ENCODE measurements at places on chromosomes 5 and 9.

- DNase-seq: peak; percentile 70
Measured at GRCh38 chr9:35906923-35907699, 1.1 kb downstream of the HRCT1 start.

- no peak for DNase-seq
Measured at GRCh38 chr9:121286688-121286972, 18.7 kb downstream of the GSN start.

DNA sequence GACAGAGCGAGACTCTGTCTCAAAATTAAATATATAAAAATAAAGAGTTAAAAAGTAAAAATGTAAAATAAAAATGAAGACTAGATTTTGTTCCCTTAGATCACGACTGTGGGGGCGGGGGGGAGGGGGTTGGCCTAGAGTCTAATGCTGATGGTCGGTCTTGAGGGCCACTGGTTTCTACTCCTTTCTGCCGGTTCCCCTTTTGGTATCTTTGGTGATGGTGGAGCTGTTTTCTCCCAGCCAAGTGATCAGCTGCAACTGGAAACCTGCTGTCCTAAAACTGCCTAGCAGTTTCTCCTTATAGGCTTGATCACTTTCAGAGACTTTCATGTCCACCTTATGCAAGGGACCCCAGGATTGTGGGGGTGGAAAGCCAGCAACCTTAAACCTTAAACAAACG, 1.1 kb downstream of the SRD5A1 start:
- no peak for DNase-seq

DNA sequence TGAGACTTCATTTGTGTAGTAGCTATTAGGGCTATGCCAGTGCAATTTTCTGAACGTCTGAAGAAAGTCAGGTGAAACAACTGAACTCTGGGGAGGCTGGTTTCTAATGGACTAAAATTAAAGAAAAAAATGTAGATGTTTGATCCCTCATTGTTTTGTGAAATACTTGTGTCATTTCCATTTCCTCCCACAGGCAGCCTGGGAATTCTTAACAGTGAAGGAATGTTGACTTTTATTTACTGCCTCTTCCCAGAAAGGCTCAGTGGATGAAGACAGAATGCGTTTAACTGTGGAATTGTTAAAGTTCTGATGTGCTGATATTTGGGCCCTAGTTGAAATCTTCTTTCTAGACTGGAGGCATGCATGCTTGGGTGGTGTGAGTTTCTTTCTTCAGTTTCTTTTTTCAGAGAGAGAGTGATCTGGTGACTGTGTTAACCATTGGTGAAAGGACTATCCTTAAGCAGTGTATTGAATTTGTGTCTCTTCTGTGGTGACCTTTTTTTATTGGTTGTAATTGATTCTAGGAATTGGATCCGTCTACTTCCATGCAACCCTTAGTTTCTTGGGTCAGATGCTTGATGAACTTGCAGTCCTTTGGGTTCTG, 15.5 kb downstream of the ACER2 start:
- DNase-seq: no peak

- no peak for DNase-seq
Measured at GRCh38 chr5:101543780-101544179, 640.7 kb upstream of the ST8SIA4 start.

GRCh38 chr5:5209510-5210286, 69.6 kb downstream of the ADAMTS16 start:
- DNase-seq: no peak

GRCh38 chr5:158303883-158304282, 444.9 kb upstream of the CLINT1 start:
- no peak for DNase-seq

DNA sequence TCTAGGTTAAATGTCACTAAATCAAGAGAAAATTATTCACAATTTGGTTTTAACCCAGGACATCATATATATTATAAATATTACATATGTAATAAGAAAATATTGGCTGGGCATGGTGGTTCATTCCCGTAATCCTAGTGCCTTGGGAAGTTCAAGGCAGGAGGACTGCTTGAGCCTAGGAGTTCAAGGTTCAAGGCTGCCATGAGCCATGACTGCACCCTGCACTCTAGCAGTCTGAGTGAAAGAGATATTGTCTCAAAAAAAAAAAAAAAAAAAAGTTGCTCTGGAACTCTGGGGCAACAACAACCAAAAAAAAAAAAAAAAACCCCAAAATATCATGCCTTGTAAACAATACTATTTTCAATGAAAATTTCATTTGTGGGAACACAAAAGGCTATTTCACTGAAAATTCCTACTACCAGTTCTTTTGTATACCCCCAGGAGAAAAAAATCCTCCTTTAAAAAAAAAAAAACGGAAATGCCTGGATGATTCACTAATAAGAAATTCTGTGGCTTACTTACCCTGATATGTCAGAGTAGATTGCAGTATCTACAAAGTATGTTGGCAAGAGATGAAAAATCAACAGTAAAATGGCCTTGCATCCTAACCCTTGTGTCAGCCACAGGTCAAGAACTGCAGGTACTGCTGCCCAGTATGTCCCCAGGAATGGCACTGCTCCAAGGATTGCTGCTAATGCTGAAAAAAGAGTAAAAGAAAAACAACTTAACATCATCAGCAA, 22.6 kb upstream of the CTNNAL1 start:
- DNase-seq: no peak

DNA sequence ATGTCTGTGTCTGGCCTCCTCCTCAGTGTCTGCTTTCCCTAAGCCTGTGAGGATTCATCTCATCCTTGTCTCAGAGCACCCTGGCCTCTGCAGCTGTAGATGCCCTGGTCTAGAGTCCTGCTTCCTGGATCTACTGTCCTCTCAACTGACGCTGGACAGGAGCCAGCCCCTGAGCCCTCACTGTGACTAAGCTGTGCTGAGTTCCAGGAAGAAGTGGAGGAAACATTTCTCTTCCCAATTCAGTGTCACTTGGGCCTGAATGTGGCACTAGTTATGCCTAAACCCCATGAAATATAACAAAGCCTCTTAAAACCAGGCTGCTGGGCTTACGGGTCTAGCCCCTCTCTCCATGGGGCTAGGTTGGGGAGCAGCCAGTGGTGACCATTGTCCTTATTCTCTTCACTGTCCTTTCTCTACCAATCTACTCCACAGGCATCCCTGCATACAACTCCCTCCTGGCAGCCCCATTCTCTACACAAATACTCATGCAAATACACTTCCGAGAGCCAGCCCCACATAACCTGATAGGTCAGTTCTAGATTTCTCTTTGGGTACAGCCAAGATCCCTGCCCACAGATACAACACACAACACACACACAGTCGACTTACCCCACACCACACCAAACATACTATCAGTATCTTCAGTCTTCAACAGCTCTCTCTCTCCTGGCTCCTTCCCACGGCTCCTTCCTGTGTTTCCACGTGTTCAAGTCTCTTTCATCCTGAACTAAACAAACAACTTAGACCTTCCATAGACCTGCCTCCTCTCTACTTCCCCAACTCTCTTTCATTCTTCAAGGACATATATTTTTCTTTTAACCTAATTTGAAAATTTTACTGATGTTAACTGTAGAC, 220.8 kb downstream of the SNX18 start:
- no peak for DNase-seq

DNA sequence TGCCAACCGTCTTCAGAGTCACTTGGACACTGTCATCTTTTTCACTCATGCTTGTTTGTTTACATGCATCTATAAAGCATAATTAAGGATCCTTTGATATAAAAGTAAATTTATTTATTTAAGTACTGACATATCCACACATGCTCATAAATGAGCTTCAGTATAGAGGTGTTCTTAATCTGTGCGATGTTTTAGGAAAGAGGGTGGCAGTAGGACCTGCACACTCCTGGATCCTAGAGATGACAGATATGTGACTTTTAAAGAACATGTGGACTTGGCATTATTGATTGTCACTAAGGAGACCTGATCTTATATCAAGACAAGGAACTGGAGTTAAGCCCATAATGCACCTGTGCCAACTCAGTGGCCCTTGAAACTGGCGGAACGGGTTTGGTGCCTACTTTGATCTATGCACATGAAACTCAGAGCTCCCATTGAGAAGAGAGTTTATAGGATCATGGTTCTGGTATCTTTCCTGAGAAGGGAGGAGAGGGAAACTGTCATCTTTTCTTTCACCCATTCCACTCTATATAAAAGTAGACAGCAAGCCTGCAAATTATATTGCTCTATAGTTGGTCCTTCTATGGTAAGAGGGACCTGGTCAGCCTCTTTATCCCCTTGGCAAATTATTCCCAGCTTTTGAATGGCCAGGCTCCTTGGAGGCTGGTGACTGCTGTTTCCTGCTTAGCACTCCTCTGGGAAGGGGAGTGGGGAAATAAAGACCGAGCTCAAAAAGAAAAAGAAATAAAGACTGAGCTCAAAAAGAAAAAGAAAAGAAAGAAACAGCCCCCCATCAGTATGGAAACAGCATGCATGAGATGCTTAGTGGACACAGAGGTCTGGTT, 57.8 kb upstream of the LIFR start:
- no peak for DNase-seq

- no peak for DNase-seq
Measured at GRCh38 chr5:395156-395920, 47.6 kb upstream of the EXOC3 start.

DNA sequence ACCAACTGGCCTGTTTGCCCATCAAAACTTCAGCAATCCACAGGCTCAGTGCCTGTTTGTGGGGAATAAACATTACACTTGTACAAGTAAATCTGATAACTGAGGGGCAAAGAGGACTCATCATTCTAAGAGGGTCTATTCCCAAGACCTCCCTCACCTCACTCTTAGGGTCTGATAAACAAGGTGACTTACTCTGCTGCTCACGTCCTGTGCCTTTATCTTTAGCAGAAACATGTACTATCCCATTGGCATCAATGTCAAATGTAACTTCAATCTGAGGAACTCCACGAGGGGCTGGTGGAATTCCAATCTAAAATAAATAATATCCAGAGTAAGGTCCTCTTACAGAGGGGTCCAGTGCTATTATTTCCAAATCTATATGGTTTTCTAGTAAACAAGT, 14.6 kb upstream of the ETF1 start:
- DNase-seq: no peak

GRCh38 chr5:120457839-120458507, 6.1 kb upstream of the PRR16 start:
- DNase-seq: no peak

DNA sequence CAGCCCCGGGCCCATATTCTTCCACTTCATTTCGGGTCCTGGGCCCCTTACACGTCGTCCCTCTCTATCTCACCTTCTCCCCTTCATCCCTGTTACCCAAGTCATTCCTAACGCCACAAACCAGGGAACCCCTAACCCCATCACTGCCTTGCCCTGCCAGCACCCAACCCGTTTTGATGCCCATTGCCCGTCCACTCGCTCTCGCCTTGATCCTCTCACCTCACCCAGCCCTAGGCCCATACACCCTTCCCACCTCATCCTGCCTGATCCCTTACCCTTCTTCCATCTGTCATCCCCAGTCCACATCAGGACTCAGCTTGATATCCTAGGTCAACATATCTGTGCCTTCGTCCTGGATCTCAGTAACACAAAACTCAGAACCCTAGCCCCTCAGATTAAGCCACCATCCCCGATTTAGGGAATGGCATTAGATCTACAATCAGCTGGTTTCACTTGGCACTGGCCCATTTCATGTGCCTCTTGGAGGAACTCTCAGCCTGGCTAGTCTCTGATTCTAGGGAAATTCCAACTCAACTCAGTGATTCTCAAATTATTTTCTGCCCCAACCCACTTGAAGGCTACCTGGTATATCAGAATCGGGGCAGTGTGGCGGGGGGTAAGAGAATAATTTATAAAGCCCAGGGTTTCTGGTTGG, 489 bp downstream of the CHMP5 start:
- DNase-seq: no peak

DNA sequence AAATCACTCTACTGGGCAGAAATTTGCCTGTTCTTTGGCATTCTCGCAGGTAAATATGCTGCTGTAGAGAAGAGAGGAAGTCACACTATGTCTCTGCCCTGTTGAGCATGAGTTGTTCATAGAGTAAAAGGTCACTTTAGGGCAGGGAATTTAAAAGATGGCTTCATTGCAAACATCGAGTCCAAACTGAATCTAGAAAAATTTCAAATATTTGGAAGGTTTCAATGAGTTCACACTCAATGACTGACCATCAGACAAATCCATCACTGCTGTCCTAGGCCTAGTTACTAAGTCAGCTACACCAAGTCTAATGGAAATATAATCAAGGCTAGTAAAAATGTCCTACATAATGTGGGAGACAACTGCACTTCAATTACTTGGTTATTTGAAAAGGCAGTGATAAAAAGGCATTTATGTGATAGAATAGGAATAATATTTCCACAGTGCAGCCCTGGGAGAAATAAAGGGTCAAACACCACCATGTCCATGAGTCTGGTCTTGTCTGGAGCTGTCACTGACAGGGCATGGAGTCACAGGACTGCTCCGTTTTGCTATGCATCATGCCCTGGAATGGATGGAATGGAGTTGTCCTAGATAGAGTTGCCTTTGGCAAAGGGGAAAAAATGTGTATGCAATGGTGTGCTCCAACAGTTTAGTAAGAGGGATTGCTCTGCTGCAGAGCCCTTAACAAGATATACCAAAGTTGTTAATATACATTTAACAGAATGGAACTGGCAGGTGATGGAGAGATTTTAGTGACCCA, 218.5 kb upstream of the DAPK1 start:
- DNase-seq: no peak

DNA sequence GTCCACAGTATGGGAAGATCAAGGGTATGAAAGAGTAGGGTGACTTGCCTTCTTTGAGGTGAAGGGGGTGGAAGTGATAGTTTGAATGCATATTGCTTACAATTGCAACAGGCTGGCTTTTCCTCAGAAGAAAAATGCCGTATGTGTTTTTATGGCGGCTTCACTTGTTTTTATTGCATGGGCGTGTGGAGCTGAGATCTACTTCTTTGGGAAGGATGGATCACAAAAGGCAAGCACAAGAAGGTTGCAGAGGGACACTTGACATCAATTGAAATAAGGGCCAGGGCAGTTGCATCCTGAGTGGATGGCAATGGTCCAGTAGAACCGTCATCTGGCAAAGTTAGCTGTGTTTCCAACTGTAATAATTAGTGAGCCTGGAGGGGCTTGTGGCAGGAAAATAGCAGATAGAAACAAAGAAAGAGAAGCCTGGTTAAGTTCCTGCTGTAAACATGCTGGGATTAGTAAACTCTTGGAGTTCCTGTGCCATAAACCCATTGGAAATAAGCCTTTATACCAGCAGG, 138.4 kb downstream of the NTRK2 start:
- no peak for DNase-seq

- DNase-seq: no peak
Measured at GRCh38 chr5:2586016-2586715, 165.3 kb downstream of the IRX2 start.

DNA sequence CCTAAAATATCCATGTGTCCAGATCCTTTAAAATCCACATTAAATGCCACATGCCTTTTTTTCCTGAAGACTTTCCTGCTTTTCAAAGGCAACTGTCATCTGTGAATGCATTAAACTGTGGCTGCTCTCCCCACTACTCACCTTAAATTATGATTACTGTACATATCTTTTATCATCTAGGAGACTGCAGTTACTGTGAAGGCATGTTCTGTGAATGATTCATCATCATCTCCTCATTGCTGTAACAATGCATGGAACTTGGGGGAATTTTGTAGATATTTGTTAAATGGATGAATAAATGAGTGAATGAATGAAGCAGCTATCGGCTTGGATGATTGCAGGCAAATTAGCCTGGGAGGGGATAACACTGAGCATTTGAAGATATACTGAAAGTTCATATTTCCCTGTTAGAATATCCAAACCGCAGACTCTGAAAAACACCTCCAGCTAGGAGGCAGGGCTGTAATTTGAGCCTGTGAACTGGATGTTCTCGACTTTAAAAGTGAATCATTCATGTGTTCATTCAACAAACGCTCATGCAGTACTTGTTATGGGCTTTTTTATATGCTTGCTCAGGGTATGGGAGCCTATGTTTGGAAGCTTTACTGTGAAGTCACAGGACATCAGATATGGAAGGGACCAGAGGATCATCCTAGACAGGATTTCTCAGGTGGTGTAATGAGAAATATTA, 519.2 kb downstream of the KIF4B start:
- no peak for DNase-seq
